Activated T-cell treated with anti-CD3 and anti-CD28 coated beads, Interleukin-2, amount 50 U/mL, for 4 hours (primary cell): ENCODE measurements at places on chromosomes 1 and 21.

GRCh38 chr1:20137055-20137454 lies 2.1 kb upstream of the PLA2G2F start:
- DNase-seq = no peak

DNA sequence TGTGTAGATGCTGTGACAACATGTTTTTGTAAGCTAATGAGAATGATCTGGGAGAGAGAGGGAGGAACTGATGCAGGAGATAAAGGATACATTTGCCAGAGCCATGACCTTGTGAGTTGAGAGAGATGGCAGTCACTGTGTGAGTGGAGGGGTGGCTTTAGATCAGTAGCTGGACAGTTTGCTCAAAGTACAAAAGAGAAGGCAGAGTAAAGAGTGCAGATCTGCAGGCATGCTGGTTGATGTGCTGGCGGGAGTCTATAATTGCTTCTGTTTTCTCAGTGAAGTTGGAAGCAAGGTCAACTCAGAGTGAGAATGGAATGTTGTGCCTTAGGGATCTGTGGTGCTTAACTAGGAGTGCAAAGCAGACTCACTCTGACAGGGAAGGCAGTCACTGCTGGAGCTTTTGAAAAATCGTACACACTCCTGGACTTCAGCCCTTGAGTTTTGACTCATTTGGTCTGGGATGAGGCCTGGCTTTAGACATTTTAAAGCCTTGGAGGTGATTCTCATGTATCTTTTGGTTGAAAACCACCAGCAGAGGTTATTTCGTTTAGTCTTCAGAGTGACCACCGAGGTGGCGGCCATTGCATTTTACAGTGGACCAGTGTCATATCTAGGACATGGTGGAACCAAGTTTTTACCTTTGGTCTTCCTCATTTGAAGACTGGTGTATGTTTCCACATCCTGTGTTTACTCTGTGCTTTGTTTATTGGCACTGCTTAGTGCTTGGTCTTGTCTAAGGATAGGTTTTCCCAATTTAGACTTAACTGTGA lies 49.6 kb downstream of the MTR start:
- DNase-seq = no peak

DNA sequence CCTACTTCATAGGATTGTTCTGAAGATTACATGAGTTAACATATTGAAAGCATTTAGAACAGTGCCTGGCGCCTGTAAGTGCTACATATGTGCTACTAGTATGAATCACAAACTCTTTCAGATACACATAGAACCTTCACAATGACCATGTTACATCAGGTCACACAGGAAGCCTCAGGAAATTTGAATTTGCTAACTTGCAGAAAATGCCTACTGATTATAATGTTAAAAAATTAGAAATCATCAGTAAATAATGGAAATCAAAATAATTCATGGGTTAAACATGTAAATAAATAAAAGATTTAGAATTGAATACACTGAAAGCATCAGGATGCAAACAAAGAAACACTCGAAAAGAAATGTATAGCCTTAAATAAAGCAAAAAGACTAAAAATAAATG lies 94.9 kb downstream of the SPAG17 start:
- no peak for DNase-seq

- DNase-seq = no peak
These were observed 15.4 kb upstream of the XPR1 start for GRCh38 chr1:180616439-180616838.

GRCh38 chr1:84736445-84736844 lies 46.2 kb upstream of the SSX2IP start:
- no peak for DNase-seq

DNA sequence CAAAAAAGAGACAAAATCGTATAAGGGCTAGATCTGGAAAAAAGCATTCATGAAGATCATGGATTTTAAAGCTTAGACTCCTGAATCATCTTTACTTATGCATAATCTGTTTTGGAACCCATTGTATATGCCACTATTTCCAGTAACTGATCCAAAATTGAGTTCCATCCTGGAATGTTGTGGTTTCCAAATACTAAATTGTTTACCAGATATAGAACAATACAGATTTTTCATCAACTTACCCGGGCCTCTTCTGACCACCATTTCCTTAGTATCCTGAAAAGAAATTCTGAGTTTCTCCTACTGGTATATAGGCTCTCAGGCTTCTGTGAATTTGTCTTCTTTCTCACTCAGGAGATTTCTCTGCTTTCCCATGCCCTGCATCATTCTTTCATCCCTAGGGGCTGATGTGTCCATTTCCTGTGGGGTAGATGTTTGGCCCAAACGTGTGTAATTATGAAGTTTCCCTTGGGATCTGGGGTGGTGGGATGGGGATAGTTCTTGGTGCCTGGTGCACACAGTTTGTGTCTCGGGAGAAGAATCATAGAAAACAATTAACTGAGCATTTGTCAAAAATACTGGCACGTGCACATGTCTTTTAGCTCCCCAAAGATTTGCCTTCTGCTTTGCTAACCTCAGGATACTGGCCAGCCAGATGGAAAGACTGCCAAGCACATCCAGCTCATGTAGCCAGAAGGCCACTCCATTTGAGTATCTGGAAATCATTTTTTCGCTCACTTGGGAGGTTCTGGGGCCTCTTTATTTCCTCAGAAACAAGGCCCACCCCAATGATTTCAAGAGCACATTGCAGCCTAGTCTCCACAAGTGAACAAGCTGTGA lies 127.8 kb downstream of the NTMT2 start:
- DNase-seq = no peak

DNA sequence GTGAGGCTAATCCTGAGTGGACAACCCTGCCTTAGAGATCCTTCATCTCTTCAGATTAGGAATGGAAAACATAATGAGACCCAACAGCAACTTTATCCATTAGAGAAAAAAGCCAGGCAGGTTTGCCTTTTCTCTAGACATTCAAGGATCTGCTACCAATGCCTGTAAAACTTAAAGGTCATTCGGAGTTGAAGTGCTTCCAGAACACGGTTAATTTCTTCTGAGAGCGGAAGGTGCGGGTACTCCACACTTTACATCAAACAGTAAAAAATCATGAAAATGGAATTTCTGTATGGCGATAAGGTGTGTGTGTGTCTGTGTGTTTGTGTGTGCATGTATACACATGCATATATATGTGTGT lies 65.2 kb upstream of the PRKACB start:
- no peak for DNase-seq

DNA sequence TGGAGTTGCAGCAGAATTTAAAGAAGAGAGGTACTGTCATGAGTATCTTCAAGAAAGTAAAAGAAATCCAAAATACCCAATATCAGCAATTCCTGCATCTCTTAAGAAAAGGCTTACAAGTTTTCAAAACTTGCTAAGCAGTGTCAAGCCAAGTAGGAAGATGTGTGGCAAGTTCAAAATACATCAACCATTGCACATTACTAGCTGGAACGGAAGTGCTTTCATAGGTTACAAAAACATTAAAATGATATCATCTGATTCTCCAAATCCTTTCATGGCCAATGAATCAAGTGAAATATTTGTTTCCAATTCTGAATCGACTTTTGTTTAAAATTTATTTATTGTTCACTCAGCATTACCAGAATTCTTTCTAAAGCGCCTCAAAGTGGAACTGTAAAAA lies 5.7 kb upstream of the ABCA4 start:
- DNase-seq = no peak

DNA sequence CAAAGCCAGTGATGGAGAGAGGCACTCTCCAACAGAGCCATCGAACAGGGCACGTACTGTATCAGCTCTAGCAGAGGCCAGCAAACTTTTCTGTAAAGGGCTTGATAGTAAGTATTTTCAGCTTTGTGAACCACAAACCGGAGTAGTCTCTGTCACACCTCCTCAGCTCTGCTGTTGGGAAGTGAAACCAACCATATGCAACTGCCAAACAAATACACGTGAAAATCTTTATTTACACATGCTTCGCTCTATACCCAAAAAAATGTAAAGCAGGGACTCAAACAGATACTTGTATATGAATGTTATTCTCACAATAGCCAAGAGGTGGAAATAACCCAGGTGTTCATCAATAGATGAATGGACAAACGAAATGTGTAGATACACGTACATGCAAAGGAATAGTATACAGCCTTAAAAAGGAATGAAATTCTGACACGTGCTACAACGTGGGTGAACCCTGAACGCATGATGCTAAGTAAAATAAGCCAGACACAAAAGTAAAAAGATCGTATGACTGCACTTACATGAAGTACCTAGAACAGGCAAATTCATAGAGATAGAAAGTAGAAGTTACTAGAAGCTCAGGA lies 39.0 kb downstream of the SETD4 start:
- no peak for DNase-seq

DNA sequence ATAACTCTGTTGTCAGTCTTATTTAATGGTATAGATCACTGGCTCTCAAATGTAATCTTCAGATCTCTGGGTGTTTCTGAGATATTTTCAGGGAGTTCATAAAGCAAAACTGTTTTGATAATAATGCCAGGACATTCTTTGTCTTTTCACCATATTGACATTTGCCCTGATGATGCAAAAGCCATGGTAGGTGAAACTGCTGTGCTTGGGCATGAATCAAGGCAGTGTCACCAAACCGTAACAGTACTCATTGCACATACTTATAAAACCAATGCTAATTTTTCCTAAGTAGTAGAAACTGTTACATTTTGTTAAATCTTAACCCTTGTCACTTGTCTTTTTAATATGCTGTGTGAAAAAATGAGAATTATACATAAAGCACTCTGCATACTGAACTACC lies 76.0 kb downstream of the RPS6KC1 start:
- no peak for DNase-seq

DNA sequence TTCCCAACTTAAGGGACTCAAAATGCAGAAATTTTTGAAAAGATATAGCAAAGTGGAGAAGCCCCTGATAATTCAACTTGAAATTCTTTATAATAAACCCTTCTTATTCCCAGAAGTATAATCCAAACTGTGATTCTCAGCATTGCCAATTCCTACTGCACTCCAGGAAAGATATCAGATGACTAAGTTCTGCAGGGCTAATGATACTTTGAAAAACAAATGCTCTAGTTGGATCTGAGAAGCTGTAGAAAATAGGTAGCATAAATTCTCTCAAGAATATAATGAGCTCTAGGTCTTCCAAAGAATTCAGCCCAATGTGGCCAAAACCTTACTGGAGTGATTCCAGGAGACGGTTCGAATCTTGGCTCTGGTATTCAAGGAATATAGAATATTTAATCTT lies 294.0 kb upstream of the PTBP2 start:
- no peak for DNase-seq
